DND-41 (cell line): ENCODE measurements at places on chromosomes 11 and 22.

DNA sequence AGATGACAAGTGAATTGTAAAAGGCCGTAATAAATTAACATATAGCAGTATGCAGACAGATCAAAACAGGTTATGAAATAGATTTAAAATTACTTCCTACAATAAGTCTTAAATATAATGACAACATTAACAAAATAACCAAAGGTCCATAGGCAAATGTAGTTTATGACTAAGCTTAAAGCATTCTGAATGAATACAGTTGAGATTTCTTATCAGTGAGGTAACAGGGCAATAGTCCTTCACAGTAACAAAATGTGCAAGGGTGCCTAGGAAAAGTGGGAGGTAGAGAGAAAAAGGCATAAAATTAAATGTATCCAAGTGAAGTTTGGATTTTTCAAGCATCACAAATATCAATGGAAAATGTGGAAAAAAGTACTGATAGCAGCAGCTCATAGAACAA, 20.9 kb upstream of the P4HA3 start:
- DNase-seq, result no peak

DNA sequence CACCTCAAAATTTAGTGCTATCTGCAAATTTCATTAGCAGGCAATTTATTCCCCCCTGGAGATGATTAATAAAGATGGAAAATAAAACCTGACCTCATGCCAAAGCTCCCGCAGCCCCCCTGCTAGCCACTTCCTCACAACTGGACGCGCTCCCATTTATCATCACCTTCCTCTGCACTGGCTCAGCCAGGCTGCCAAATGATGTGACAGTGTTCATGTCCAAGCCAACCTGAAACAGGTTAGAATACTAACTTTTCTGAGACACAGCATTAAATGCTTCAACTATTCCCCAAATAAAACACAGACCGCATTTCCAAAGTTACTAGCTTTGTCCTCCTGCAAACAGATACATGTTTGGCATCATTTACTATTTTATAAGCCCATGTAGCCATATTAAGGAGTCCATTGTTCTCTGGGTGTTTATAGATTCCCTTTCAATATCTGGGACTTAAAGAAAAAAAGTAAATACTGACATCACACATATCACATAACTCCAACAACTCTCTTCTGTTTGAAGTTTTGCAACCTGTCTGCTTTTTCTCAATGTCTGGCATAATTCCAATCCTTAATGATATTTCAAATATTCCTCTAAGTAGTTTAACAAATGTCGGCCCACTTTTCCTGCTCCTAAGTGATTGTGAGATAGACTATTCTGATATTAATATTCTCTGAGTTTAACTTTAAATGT, 829.7 kb upstream of the FAT3 start:
- no peak for DNase-seq

GRCh38 chr11:69958308-69958707, 119.8 kb upstream of the ANO1 start:
- DNase-seq, result no peak

DNA sequence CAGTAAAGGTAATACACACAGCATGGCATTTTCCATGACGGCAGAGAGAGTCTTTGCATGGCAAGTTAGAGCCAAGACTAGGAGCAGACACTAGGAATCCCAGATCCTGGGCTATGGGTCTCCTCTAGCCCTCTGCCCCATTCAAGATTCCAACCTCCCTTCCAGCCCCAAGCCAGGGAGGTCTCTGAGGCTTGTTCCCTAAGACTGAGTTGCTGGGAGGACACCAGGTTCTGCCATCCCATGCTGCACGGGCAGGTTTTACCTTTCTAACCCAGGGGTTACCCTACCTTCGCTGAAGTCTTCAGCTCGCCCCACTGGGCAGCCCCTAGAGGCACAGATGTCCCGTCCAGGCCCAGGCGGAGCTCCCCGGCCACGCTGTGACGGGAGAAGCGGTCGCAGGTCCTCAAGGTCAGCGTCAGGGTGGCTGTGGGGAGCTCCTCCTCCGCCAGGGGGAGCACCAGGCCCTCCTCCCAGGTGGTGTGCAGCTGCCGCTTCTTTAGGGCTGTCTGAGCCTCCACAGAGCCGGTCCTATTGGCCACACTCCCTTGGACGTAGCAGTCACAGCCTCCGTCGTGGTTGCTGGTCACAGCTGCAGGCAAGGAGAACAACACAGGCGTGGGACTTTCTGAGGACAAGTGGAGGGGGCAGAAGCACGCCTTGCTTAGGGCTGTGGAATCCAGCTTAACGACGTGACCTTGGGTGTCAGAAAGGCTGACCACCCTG, 33.8 kb downstream of the SYT13 start:
- peak; percentile 28 for DNase-seq

DNA sequence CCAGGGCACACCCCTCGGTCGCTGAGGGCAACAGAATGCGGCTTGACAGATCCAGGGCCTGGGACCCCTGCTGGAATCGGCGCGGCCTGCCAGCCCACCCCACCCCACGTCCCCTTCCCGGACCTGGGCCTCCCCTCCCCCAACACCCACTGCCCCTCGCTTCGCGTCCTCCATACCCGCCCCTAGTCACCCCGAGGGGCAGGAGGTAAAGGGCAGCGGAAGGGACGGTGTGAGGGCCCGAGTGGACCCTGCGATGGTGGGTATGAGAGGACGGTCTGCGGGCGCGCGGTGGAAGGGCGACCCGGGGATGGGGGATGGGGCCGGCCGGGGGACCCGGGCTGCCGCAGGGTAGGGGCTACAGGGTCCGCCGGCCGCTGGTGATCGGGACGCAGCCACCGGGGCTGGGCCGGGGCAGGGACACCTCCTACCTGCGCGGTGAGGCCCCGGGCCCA, 311 bp downstream of the APBB1 start:
- no peak for DNase-seq

DNA sequence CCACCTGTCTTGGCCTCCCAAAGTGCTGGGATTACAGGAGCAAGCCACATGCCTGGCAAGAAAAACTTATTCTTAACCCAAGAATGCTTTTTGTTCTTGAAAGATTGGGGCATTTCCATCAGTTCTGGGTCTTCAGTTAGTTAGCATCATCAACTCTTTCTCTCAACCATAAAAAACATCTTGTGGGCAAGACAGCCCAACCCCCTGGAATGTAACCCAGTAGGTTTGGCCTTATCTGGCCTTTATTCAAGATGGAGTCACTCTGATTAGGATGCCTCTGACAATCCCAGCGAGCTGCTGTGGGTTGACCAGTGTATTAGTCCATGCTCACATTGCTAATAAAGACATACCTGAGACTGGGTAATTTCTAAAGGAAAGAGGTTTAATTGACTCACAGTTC, 9.2 kb upstream of the TPCN2 start:
- DNase-seq, result no peak

- DNase-seq, result peak; percentile 70
These were observed 75.8 kb upstream of the ZBED5 start for GRCh38 chr11:10933455-10934292.

- no peak for DNase-seq
These were observed 20.5 kb upstream of the GSTP1 start for GRCh38 chr11:67562963-67563704.

- DNase-seq, result peak; percentile 83
These were observed 3.3 kb upstream of the GRK2 start for GRCh38 chr11:67262731-67263675.

- peak; percentile 43 for DNase-seq
These were observed 81.0 kb downstream of the PRR5L start for GRCh38 chr11:36376888-36377758.

DNA sequence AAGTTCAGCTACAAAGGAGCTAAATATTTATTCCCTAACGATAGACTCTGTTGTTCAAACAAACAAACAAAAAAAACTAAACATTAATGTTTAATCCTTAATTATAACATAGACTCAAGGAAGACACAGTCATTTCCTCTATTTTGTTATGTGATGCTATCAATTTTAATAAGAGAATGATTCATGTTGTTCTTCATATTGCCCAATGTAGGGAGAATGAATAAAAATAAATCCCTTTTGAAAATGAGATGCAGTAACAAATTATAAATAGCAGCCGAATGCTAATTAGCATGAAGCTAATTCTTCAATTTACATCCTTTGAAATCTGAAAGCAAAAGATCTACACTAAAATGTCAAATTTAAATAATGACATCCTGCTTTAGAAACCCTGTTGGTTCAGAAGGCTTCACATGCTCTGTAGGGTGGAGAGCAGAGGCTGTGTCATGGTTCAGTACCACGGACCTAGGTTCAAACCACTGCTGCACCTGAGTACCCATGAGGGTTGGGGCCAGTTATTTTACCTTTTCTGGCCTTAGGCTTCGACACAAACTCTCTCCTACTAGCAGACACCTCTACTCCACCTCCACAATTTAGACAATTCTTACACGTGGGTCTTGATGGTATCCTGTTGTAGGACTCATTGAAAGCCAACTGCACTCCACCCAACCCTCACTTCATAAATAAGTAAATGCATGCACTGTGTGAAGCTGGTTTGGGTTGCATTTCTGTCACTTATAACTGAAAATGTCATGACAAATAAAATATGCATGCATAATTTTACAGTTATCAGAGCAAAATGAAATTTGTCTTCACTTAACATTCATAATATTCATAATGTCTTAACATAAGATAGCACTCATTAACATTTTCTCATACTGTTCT, 89.0 kb downstream of the RRAS2 start:
- no peak for DNase-seq

- no peak for DNase-seq
These were observed 22.3 kb downstream of the ARHGAP1 start for GRCh38 chr11:46677991-46678740.

DNA sequence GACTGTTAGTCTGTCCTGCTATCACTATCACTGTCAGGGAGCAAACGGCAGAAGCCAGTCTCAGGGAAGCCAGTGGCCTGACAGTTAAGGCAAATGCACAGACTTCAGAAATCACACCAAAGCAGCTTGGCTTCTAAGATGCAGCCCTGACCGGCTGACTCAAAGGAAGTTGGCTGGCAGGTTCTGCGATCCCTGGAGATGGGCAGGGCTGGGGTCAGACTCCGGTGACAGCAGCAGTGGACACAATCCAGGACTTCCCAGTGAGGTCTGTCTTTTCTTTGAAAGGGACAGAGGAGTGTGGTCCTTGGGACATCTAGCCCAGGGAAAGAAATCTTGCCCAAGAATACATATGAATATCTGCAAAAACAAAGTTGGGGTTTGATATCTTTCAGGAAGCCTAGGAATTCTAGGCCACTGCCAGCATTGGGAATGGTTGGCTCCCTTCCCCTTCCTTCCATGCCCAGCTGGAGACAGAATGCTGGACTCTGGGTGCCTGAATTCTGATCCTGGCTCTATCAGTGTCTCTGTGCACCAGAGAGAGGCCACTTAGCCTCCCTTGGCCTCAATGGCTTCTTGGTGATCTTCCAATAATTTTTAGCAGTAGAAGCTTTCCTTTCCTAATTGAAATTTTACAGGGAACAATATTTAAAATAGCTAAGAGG, 108.9 kb downstream of the KIRREL3 start:
- no peak for DNase-seq

- DNase-seq, result no peak
These were observed 39.2 kb upstream of the CHST1 start for GRCh38 chr11:45704635-45705034.

- DNase-seq, result no peak
These were observed 208.5 kb downstream of the RAB38 start for GRCh38 chr11:87966694-87967093.

- DNase-seq, result no peak
These were observed 35.3 kb downstream of the GALNT18 start for GRCh38 chr11:11586465-11586864.

DNA sequence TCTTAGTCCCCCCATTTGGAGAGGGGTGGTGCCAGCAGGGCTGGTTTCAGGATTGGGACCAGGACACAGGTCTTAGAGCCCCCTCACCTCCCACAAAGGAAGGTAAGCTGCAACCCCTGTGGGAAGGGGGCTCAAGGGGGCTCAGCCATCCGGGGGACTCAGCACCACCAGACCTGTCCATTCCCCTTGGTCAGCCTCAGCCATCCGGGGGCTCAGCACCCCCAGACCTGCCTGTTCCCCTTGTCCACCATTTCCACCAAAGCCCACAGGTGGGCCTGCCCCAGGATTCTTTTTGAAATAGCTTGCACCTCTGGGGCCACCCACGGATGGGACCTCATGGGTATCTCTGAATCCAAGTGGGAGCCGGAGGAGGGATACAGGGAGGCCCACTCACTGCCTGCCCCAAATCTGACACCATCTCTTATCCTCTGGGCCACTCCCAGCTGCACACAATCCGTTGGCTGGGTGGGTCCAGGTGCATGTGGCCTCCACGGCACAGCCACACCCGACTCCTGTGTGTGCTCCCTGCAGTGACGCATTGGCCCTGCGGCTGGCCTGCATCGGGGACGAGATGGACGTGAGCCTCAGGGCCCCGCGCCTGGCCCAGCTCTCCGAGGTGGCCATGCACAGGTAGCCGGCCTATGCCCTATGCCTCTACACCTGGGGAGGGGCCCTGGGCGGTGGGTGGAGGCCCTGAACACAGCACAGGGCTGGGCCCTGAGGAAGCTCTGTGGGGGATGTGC, 15.9 kb downstream of the MCAT start:
- DNase-seq, result no peak

GRCh38 chr22:36510966-36511881, 4.4 kb upstream of the FOXRED2 start:
- DNase-seq, result peak; percentile 43

DNA sequence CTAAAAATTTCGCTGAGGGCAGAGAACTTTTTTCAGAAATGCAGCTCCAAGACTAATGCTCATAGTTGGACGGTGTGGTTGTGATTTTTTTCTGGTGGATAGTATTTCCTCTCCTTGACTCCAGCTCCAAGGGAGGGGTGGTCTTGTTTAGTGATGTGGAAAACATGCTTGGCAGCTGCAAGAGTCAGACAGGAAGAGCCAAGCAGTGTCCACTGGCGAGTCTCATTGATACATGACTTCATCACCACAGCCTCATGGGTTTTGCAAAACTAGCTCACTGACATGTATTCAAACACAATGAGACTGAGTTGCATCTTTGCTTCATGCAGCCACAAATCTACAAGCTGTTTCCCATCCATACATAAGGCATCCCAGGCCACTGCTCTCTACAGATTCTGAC, 7.3 kb upstream of the KCNJ1 start:
- no peak for DNase-seq

DNA sequence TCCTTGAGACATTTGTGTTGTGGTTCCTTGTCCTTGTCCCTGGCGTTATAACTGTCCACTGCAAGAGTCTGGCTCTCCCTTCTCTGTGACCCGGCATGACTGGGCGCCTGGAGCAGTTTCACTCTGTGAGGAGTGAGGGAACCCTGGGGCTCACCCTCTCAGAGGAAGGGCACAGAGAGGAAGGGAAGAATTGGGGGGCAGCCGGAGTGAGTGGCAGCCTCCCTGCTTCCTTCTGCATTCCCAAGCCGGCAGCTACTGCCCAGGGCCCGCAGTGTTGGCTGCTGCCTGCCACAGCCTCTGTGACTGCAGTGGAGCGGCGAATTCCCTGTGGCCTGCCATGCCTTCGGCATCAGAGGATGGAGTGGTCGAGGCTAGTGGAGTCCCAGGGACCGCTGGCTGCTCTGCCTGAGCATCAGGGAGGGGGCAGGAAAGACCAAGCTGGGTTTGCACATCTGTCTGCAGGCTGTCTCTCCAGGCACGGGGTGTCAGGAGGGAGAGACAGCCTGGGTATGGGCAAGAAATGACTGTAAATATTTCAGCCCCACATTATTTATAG, 23.0 kb downstream of the MYBPC3 start:
- no peak for DNase-seq
